CD4-positive, alpha-beta T cell treated with Interleukin-2 at 100 ng/mL for 4 hours (primary cell): ENCODE measurements at places on chromosomes 2 and 18.

GRCh38 chr2:225196579-225196978 lies 154.3 kb upstream of the DOCK10 start:
- no peak for DNase-seq

- no peak for DNase-seq
These were observed 26.6 kb downstream of the PTRHD1 start for GRCh38 chr2:24766609-24767008.

DNA sequence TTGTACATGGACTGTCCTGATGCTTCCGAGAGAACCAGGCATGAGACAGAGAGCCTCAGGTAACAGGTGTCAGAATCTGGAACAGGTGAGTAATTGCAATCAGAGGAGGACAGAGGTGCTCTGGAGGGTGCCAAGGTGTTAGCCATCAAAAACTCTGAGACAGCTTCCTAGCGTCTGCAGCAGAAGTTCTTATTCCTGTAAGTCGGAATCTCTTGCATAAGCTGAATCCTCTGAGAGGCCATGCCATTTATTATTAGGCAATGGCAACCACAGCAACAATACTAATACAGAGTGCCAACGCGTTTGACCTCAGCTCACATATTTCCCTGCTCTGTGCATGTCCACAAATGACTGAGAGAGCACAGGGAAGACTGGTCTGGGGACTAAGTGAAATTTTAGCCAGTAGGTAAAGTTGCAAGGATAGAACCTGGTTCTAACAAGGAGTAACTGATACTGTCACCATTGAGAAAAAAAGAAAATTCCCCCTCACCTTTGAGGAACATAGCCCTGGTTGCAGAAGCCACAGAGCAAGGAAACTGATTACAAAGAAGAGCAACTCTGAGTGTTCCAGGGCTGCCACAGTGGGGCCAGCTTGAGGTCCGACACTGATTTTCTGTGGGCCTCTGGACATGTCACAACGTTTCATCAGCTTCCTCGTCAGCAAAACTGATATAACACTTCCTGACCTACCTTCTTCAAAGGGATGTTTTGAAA lies 55.1 kb upstream of the ACSL3 start:
- DNase-seq, result no peak

GRCh38 chr2:124664363-124664762 lies 639.3 kb downstream of the CNTNAP5 start:
- no peak for DNase-seq

GRCh38 chr2:238130696-238131628 lies 7.5 kb upstream of the KLHL30 start:
- no peak for DNase-seq
